ENCODE measurements at places on chromosomes 6 and 20. TPM values are rescaled to one million over a fixed set of nuclear protein-coding genes. Genes with fewer than 3 reads are reported as not detected.

SLC25A27 gene
- 7.8 TPM for total RNA-seq

CLDN20 gene
- total RNA-seq = not detected

NFKBIE gene
- 5.8 TPM for total RNA-seq

GMNN gene
- total RNA-seq = 6.3 TPM

LY6G6C gene
- total RNA-seq = not detected

OR2J2 gene
- total RNA-seq = not detected

DNA sequence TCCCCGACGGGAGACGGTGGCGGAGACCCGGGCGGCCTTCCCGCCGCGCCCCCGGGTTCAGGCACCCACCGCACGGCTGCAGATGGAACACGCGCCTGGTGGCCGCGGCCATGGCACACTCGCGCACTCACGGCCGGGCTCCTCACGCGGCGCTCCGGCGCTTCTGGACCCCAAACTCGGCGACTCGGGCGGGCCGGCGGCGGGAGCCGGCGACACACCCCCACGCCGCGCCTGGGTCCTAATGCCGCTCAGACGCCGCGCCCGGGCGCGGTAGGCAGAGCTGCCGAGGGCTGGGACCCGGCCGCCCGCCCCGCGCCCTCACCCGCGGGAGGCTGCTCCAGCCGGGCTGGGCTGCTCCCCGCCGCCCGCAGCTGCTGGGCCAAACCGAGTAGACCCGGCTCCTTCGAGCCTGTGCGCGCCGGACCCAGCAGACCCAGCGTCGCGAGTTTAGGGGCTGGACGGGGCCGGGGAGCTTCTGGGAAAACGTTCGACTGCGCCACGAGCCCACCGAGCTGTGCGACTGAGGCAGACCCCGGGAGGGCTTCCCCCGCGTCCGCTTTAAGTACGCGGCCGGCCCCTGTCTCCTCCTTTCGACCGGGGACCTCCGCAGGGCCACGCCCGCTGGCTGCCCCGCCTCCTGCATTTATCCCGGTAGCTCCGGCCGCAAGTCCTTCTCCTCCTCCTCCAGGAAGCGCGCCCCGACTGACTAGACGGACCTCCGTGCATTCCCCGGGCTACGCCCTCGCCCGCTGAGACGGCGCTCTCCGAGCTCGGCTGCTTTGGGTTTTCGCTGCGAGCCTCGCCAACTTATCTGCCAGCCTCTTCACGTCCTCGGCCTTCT, at the start of gene SLC4A11:
Gene SLC4A11 (minus strand): TSS at position 165 of the 841 bp plus-strand sequence. CDS start 53 bp downstream, at position 112.
- DNase-seq = peak; percentile 75

- no peak for DNase-seq
These were observed 270.5 kb downstream of the BMP2 start for GRCh38 chr20:7038029-7038428.

GRCh38 chr6:35073211-35073610, 67.9 kb downstream of the TCP11 start:
- DNase-seq = peak; percentile 13

DNA sequence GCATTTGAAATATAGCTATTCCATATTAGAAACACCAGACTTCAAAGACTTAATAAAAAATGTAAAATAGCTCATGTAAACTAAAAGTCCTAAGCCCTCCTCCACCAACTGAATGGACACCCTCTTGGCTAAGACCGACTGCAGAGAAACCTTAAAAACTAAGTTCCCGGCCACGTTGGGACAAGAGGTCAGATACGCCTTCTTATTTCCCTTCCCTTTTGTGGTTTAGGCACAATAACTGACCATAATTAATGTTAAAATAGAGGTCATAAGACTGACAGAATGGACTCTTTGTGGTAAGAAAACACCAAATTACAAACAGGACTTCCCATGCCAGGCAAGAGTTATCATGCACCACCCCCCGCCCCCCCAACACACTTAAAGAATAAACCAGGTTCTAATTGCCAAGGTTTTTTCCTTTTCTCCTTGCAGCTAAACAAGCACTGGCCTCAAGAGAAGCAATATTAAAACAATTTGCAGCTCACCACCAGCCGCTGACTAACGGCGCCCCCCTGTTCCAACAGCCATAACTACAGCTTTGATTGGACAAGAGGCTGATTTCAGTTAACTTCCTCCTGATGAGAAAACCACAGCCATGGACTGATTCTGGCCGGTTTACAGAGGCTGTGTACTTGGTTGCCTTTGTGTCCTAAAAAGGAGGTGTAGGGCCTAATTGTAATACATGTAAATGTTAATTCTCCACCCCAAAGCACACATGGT, 10.7 kb upstream of the LAMP5 start:
- DNase-seq = no peak

- no peak for DNase-seq
These were observed 8.1 kb downstream of the SMAP1 start for GRCh38 chr6:70675822-70676221.

DNA sequence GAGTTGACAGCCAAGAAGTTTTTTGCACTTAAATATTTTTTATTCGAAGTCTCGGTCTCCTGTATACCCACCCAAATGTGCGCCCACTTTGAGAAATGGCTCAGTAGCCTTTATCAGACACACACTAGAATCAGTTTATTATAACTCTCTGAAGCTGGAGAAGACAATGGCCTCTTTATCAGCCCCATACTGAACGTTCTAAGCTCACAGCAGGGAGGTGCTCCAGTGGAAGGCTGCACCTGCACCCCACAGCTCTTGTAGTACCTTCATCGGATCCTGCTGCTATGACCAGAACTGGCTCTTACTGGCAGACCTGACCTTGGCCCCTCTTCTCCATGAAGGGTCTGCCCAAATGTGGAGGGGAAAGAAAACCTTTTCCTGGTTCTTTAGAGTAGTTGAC, 165.0 kb upstream of the SCGN start:
- DNase-seq = no peak

GRCh38 chr6:167689751-167690150, 137.0 kb upstream of the AFDN start:
- DNase-seq = peak; percentile 58

DNA sequence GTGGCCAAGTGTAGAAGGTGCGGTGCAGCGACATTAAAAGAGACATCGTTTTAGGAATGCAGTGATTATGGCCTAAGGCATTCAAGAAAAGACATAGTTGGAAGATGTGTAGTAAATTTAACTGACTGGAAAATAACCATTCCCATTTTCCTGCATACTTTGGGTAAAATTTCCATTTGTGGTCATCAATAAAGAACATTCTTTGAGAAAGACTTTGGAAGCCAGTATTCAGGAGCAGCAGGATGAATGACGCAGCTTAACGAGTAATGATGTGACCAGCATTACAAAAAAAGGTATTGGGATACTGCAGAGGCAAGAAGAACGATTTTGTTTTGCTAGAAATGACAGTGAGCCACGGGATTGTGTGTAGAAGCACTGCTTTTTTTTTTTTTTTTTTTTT, 7.0 kb upstream of the RWDD1 start:
- no peak for DNase-seq

DNA sequence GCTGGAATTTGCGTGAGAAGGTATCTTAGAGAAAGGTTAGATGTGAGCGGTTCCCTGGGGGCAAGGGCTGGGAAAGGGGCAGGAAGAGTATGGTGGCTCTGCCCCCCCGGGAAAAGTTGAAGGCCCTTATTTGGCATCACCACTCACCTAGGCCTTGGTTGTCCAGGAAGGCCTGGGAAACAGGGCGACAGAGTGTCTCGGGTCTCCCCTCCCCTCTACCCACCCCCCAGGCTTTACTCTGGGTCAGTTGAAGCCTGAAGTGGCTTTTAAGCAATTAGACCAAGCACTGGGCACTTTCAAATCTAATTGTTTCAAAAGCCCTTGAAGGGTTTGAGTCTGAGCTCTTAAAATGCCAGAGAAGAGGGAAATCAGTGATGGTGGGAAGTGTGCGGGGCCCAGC, 30.2 kb upstream of the FOXP4 start:
- DNase-seq = no peak

- no peak for DNase-seq
These were observed 29.1 kb upstream of the PKIG start for GRCh38 chr20:44552950-44553908.

- no peak for DNase-seq
These were observed 133.6 kb upstream of the TRAF3IP2 start for GRCh38 chr6:111739257-111739696.

- no peak for DNase-seq
These were observed 21.2 kb upstream of the VSTM2L start for GRCh38 chr20:37881601-37882343.

- no peak for DNase-seq
These were observed 189.2 kb downstream of the TBC1D7 start for GRCh38 chr6:13139119-13139518.

GRCh38 chr6:110196874-110197273, 16.6 kb downstream of the CDC40 start:
- no peak for DNase-seq

DNA sequence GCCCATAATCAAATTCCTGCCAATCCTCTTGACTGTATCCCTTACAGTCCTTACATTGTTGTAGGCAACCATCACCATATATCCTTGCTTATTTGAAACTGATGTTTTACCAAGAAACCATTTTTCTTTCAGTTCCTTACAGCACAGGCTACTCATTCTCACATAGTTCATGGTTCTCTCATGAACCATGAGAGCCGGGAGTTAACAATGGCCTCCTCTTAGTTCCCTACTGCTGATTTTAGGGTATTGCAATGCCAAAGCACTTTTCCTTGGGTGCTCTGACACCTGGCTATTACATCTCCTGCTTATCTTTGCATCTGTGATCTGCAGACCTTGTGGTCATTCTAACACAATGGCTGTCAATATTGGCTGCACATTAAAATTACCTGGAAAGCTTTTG, 133.4 kb downstream of the MYB start:
- no peak for DNase-seq

GRCh38 chr6:79711167-79711566, 80.0 kb downstream of the SH3BGRL2 start:
- DNase-seq = no peak

GRCh38 chr6:25327432-25327831, 48.3 kb downstream of the CARMIL1 start:
- no peak for DNase-seq

DNA sequence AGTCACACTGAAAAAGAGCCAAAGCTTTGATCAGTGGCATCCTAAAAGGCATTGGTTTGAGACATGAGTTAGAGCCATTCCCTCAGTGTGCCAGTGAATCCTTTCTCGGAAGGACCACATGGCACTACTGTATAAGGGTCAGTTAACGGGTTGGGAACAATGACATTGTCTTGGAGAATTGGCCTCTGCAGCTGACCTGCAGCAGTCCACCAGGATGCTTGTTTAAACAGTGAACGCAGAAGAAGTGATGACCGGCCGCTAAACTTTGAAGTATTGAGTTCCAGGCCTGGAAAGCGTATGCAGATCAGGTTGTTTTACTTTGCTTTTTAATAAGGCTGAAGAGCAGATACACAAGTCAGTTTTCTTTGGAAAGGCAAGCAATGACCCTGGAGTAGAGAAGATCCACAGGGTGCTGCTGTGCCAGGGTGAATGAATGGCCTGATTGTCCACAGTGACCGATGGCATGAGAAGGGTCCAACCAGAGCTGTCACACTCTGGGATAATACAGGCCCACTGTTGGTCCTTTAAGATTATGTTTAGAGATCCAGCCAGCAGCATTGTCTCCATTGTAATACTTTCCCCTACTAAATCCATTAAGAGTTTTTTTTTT, 57.8 kb downstream of the GMPR start:
- no peak for DNase-seq

DNA sequence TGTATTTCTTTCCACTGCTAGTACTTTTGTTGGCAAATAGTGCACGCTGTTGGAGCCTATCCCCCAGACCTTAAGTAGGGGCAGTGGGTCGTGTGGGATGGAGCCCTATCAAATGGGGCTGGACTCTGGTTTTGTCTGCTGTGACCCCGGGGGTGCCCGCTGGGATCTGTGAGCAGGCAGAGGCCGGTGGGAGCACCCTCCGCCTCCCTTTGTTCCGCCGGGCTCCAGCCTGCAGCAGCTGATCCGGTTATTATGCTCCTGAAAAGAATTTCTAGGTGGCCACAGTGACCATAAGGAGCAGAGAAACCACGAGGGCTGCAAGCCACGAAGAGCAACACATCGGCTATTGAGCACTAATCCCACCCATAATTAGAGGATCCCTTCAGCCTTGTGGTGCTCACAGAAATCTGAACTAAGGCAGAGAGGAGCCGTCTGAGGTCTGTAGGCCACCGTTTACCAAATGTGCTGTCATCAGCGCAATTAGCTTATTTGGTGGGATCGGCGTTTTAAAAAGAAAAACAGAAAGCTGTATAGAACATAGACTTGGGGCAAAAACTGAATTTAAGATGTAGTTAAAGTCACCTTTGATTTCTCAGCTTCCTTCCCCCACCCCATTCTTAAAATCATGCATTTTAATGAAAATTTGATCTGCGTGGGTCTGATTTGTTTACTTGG, 598.3 kb upstream of the JAG1 start:
- no peak for DNase-seq

GRCh38 chr20:58851221-58851968, 693 bp upstream of the GNAS-AS1 start:
- no peak for DNase-seq
